ENCODE measurements at places on chromosomes 4 and X. TPM values are rescaled to one million over a fixed set of nuclear protein-coding genes. Genes with fewer than 3 reads are reported as not detected.

DNA sequence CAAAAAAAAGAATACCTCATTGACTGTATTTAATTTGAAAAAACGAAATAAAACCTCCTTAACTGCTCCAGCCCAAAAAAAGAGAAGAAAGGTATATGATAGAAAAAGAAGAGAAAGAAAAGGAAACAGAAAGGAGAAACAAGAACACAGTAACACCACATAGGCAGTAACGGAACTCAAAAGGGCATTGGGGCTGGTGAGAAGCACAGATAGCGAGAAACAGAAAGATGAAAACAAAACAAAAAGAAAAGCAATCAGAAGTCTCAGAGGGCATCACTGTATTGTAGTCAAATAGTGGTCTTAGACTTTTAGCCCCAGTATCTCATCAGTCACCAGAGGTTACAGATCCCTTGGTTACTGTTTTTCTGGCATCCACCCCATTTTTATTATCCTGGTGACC lies 88.6 kb downstream of the NFKB1 start:
- H3K27ac ChIP-seq, result no peak overlapping the region
- no peaks in the 10 kb centered on the region for H3K27me3 ChIP-seq
- DNase-seq, result no peak

GRCh38 chr4:141971869-141972268 lies 335.5 kb downstream of the IL15 start:
- H3K4me1 ChIP-seq, result peaks cover 2% of the 10 kb centered on the region
- H3K27me3 ChIP-seq, result peaks cover 4% of the 10 kb centered on the region
- H3K36me3 ChIP-seq, result peaks cover 20% of the 10 kb centered on the region
- no peak for DNase-seq
- no peak overlapping the region for H3K4me3 ChIP-seq

- H3K4me1 ChIP-seq, result no peaks in the 10 kb centered on the region
- H3K36me3 ChIP-seq, result no peaks in the 10 kb centered on the region
- H3K4me3 ChIP-seq, result no peak overlapping the region
- no peak overlapping the region for H3K27ac ChIP-seq
- no peak for DNase-seq
- H3K27me3 ChIP-seq, result no peaks in the 10 kb centered on the region
Observed at GRCh38 chr4:66524781-66525180, 854.5 kb upstream of the EPHA5 start.

GRCh38 chr4:87075876-87076275 lies 141.1 kb downstream of the AFF1 start:
- DNase-seq, result no peak
- H3K4me3 ChIP-seq, result no peak overlapping the region
- H3K27ac ChIP-seq, result no peak overlapping the region
- peaks cover 56% of the 10 kb centered on the region for H3K4me1 ChIP-seq
- H3K27me3 ChIP-seq, result no peaks in the 10 kb centered on the region
- H3K36me3 ChIP-seq, result peaks cover 15% of the 10 kb centered on the region

- no peak overlapping the region for H3K27ac ChIP-seq
- no peak overlapping the region for H3K4me3 ChIP-seq
- H3K4me1 ChIP-seq, result peaks cover 6% of the 10 kb centered on the region
- H3K36me3 ChIP-seq, result no peaks in the 10 kb centered on the region
Observed at GRCh38 chr4:134539729-134540231, 338.2 kb upstream of the PABPC4L start.

GRCh38 chr4:167722487-167722808 lies 369.9 kb upstream of the ANXA10 start:
- H3K4me3 ChIP-seq, result no peak overlapping the region
- DNase-seq, result no peak
- H3K27me3 ChIP-seq, result no peaks in the 10 kb centered on the region
- no peaks in the 10 kb centered on the region for H3K36me3 ChIP-seq

GRCh38 chr4:159829184-159829583 lies 726.3 kb downstream of the RAPGEF2 start:
- H3K27ac ChIP-seq, result no peak overlapping the region
- no peak for DNase-seq

Gene TMEM31
- not detected for total RNA-seq

Gene FAM9B
- total RNA-seq, result not detected

Gene REELD1
- not detected for total RNA-seq

Gene HHIP
- total RNA-seq, result 0.32 TPM

Data from HFFc6 (cell line).